ENCODE measurements at places on chromosomes 1 and 21. TPM values are rescaled to one million over a fixed set of nuclear protein-coding genes. Genes with fewer than 3 reads are reported as not detected.
A peak's percentile ranks its signal among the peaks of the same experiment; 100 is the strongest.

NEK2 gene
- total RNA-seq = 19.7 TPM

DNA sequence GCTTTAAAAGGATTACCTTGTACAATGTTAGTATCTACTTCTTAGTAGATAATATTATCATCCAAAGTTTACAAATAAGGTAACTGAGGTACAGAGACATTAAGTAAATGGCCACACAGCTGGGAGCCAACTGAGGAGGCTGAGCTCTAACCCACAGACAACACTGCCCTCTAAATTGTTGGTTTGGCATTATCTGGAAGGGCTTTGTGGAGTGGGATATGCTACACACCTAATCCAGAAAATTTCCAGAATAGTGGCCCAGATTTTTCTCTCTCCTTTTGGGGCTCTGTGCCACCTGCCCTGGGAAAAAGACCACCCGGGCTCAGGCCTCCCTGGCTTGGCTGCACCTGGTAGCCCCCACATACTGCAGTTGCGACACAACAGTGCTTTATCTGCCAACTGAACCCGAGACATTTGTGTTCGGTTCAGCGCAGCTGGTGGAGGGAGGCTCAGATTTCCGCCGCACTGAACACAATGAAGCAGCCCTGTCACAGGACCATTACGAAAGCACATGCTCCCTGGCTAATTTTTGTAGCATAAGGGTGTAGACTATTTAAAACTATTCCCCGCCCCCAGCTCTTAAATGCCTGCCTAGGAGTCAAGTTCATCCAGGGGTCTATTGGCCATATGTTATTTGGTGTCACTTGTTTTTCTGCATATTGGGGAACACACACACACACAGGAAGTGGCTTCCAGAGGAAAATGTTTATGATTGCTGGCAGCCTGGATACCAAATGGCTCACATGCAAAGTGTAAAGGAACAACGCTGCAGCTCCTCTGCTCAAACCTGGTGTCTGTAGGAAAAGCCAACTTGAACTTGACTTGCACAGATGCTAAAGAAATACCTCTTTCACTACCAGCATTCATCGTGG, 92.3 kb upstream of the ESRRG start:
- no peak for DNase-seq

LMX1A gene
- total RNA-seq = not detected

AMY1A gene
- total RNA-seq = not detected

LCA5L gene
- total RNA-seq = 0.21 TPM

DNA sequence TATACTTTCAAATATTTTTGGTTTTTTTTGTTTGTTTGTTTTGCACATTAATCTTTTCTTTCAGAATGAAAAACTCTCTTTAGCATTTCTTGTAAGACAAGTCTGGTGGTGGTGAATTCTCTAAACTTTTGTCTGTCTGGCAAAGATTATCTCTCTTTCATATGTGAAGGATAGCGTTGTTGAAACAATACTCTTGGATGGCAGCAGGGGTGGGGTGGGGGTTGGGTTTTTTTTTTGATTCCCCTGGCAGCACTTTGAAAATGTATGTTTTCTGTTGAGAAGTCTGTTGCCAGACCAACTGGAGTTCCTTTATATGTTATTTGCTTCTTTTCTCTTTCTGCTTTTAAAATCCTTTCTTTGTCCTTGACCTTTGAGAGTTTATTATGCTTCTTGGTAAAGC, 160.2 kb downstream of the VAV3 start:
- DNase-seq = no peak

DNA sequence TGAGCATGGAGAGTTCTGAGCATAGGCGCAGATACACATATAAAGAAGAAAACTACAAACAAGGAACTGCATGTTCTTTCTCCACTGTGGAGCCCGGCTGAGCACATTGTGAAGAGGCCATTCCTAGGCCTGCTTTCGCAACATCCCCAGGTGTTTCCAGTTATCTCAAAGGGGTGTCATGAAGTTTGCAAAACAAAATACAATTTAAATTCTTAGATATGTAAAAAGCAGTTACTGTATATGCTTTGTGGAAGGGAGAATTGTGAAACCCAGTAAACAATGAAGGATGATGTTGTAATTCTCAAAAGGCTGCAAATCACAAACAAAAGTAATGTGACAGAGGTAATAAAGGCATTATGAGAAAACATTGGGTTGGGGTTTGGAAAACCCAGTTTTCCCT, 98.6 kb upstream of the ZNF644 start:
- no peak for DNase-seq

FABP3 gene
- 0.35 TPM for total RNA-seq

DNA sequence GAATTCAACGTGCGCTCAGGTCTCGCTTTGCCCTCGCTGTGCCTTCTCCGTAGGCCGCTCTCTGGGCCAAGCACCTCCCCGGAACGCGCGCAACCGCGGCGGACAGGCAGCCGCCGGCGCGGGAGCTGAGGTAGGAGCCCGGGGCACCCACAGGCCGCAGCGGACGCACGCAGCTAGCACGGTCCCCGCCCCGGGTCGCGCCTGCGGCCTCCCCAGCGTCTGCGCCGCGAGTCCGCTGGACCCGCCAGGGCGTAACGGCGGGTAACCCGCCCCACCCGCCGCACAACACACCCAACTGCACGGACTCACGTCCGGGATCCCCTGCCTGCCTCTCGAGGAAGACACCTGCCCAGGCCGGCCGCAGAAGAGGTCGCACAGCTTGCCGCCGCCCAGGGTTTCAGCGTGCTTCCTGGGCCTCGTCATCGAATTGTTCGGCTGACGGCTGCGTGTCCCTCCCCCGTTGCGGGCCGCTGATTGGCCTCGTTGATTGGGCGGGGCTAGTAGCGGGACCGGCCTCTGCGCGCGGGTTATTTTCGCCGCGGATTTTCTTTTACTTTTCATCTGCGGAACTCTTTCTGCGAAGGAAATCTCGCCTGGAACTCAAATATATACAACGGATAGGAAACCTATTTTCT, at the start of gene CLCC1:
Gene CLCC1, minus strand, starts transcription at position 433 of the 635 bp plus-strand sequence. CDS start 13,047 bp downstream, outside the sequence.
- DNase-seq = peak; percentile 51

UBASH3A gene
- not detected for total RNA-seq

FCRLA gene
- not detected for total RNA-seq

DNA sequence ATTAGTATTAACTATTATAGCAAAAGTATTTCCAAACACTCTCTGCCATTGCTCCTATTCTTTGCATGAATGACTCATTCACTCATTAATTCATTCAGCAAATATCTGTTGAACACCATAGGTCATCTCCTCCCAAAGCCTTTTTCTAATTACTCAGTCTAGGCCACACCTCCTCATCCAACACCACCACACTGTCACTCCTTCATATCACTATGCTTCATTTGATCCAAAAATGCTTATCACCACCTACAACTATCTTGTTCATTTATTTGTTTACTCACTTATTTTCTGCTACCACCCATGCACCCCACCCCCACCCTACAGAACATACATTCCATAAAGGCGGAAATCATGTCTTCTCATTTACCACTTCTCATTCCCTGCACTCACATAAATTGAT, 94.4 kb upstream of the TNFSF4 start:
- no peak for DNase-seq

DNA sequence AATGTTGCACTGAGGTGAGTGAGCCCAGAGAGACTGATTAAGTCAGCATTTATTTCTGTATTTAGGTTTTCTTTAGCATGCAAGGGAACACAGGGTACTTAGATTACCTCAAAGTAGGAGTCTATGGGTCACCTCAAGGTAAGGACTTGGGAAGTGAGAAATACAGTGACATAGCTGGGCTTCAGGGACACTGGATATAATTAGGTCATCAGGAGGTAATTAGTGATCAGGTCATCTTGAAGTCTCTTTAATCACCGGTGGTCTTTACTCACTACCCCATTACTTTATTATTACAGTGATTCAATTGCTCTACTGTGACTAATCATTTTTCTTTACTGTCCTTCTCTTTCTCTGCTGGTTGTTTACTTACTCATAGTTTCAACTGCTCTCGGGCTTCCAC, 59.9 kb upstream of the KCNK1 start:
- DNase-seq = no peak

- DNase-seq = no peak
Observed at GRCh38 chr1:95926331-95926730, 692.3 kb downstream of the RWDD3 start.

- no peak for DNase-seq
Observed at GRCh38 chr1:150061632-150062101, 5.9 kb upstream of the VPS45 start.

Data from pulmonary artery endothelial cell (primary cell).